ENCODE measurements at places on chromosomes 4 and X. TPM values are rescaled to one million over a fixed set of nuclear protein-coding genes. Genes with fewer than 3 reads are reported as not detected.
A peak's percentile ranks its signal among the peaks of the same experiment; 100 is the strongest.

GRCh38 chrX:22541926-22542325 is 269.2 kb downstream of the CBLL2 start:
- H3K27ac ChIP-seq: no peak overlapping the region
- no peaks in the 10 kb centered on the region for H3K4me1 ChIP-seq
- DNase-seq: no peak
- no peaks in the 10 kb centered on the region for H3K36me3 ChIP-seq

DNA sequence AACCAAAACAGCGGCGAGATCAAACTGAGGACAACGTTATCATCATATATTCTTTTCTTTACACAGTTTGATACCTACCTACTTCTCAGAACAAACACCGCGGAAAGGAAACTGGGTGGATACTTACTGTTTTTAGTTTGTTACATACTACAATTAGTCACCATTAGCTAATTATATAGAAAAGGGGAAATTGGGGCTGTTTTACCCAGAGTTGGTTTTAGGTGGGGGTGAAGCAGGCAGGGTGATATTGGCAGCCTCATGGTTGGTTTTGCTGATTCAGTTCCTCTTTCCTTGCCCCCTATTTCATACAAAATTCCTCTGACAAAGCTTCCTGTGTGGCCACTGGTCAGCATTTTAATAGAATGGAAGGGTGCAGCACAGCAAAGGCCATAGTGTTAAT is 77.8 kb downstream of the SORBS2 start:
- H3K4me3 ChIP-seq: no peak overlapping the region
- H3K27me3 ChIP-seq: no peaks in the 10 kb centered on the region
- H3K36me3 ChIP-seq: no peaks in the 10 kb centered on the region
- peak overlapping the region; percentile 53 for H3K27ac ChIP-seq
- no peak for DNase-seq
- peaks cover 60% of the 10 kb centered on the region for H3K4me1 ChIP-seq

XKRX gene
- 0.44 TPM for total RNA-seq

GRCh38 chrX:54920610-54921426 is at the start of gene TRO:
Gene TRO (plus strand): TSS chrX:54920824. CDS start chrX:54922247, 1,423 bp downstream.
- H3K4me3 ChIP-seq: peak within 1 kb of the TSS; percentile 35
- no peaks in the 10 kb centered on the region for H3K27me3 ChIP-seq
- no peaks in the 10 kb centered on the region for H3K36me3 ChIP-seq
- H3K4me1 ChIP-seq: no peaks in the 10 kb centered on the region

DNA sequence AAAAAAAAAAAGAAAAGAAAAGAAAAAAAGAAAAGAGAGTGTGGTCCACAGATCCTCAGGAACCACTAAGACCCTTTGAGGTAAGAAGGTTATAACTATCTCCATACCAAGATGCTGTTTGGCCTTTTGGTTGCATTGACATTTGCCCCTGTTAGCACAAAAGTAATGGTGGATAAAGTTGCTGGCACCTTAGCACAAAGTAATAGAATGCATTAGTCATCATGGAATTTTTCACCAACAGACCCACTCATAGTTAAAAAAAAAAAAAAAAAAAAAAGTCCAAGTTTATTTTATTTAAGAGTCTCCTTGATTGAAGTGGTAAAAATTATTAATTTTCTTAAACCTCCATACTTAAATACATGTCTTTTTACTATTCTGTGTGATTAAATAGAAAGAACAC is 78.4 kb upstream of the RBPJ start:
- no peak for DNase-seq
- no peaks in the 10 kb centered on the region for H3K27me3 ChIP-seq
- H3K27ac ChIP-seq: no peak overlapping the region
- no peak overlapping the region for H3K4me3 ChIP-seq

HTN3 gene
- not detected for total RNA-seq

TMEM31 gene
- total RNA-seq: not detected

GRCh38 chr4:108417923-108418322 is 202.5 kb upstream of the RPL34 start:
- no peak for DNase-seq
- H3K36me3 ChIP-seq: no peaks in the 10 kb centered on the region
- no peaks in the 10 kb centered on the region for H3K4me1 ChIP-seq
- no peaks in the 10 kb centered on the region for H3K27me3 ChIP-seq

GRCh38 chrX:115650916-115651315 is 89.9 kb downstream of the PLS3 start:
- DNase-seq: peak; percentile 13
- no peaks in the 10 kb centered on the region for H3K4me1 ChIP-seq
- no peak overlapping the region for H3K27ac ChIP-seq
- no peaks in the 10 kb centered on the region for H3K27me3 ChIP-seq
- H3K36me3 ChIP-seq: no peaks in the 10 kb centered on the region

DNA sequence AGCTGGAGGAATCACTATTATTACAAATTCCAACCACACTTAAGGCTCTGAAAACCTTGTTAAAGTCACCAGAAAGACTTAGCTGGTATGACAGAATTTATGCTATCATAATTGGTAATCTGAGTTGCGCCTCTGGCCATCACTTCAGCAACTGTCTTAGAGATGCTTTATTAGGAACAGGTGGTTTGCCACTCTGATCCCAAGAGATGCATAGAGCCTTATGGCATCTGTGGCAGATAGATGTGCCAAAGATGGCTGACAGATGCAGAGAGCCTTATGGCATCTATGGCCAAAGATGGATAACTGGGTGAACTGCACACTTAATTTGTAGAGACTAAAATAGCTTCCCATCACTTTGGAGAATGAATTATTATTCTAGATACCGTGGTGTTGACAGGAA is 32.3 kb upstream of the PLAC8 start:
- H3K4me1 ChIP-seq: no peaks in the 10 kb centered on the region

GRCh38 chrX:123993904-123994635 is 32.6 kb downstream of the STAG2 start:
- DNase-seq: no peak
- H3K36me3 ChIP-seq: no peaks in the 10 kb centered on the region
- H3K4me1 ChIP-seq: no peaks in the 10 kb centered on the region
- H3K27me3 ChIP-seq: no peaks in the 10 kb centered on the region
- no peak overlapping the region for H3K4me3 ChIP-seq

GRCh38 chrX:139734996-139735395 is 27.0 kb upstream of the MCF2 start:
- no peak for DNase-seq
- H3K27me3 ChIP-seq: no peaks in the 10 kb centered on the region
- H3K4me3 ChIP-seq: no peak overlapping the region

GRCh38 chr4:70902577-70903290 is 565 bp downstream of the MOB1B start:
- H3K36me3 ChIP-seq: no peaks in the 10 kb centered on the region
- no peaks in the 10 kb centered on the region for H3K27me3 ChIP-seq
- peak overlapping the region; percentile 68 for H3K4me3 ChIP-seq
- H3K4me1 ChIP-seq: peaks cover 4% of the 10 kb centered on the region
- H3K27ac ChIP-seq: peak overlapping the region; percentile 88

DNA sequence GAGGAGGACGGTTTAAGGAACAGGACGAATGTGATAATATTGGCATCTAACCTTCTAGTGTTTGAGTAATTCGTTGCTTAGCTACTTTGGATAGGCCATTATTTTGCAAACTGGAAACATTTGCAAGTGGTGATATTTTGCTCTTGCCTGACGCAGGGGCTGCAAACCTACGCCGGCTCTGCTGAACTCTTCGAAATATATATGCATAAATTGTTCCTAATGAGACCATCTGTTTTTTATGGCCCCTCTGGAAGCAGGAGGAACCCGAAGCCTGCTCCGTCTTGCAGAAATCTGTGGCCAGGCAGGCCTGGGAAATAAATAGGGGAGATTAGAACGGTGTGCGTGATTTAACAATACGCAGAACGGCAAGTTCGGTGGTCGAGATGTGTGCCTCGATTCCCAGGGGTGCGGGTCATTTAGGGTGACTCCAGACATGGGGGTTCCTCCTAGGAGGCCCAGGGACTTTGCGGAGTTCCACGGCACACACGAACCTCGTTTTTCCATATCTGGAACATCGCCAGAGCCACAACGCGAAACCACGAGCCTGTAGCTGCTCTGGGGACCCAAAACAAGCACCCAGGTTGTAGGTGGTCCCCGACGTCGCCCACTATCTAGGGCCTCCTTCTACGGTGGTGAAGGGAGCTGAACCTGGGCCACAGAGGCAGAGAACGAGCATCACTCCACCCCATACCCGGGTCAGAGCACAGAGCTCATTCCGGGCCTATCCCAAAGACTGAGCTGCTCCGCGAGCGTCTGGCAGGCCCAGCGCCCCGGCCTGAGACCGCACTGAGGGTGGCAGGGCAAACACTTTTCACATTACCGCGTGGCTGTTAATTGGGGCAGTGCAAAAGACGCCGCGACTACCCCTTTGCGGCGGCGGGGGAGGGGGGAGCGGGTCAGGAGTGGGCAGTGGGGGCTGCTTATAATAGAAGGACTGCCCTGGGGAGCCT is 89.7 kb downstream of the BCOR start:
- DNase-seq: no peak
- peaks cover 9% of the 10 kb centered on the region for H3K4me1 ChIP-seq
- H3K27me3 ChIP-seq: no peaks in the 10 kb centered on the region
- no peaks in the 10 kb centered on the region for H3K36me3 ChIP-seq
- H3K4me3 ChIP-seq: no peak overlapping the region

DNA sequence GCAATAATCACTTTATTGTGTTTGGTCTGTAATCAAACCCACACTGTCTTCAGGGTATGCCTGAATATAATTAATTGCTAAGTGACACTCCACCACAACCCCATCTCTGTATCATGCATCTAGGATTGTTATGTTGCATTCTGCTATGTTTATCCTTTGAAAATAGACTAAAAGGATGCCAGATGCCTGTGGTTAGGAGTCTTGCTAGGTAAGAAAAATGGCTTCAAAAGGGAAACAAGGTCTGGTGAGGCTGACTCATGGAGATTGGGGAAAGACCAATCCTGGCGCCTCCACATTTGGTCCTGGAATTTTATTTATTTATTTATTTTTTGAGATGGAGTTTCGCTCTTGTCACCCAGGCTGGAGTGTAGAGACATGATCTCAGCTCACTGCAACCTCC is 360.5 kb upstream of the SLC7A11 start:
- no peak overlapping the region for H3K4me3 ChIP-seq
- no peak overlapping the region for H3K27ac ChIP-seq
- no peaks in the 10 kb centered on the region for H3K4me1 ChIP-seq
- no peaks in the 10 kb centered on the region for H3K27me3 ChIP-seq
- no peaks in the 10 kb centered on the region for H3K36me3 ChIP-seq

GRCh38 chrX:151596282-151596681 is 32.8 kb downstream of the PASD1 start:
- H3K27me3 ChIP-seq: no peaks in the 10 kb centered on the region
- no peak for DNase-seq
- H3K4me3 ChIP-seq: no peak overlapping the region
- H3K27ac ChIP-seq: no peak overlapping the region
- H3K36me3 ChIP-seq: no peaks in the 10 kb centered on the region

ZNF185 gene
- total RNA-seq: 51.4 TPM

GRCh38 chrX:153794897-153795816 is 689 bp downstream of the SSR4 start:
- peak overlapping the region; percentile 56 for H3K27ac ChIP-seq
- H3K36me3 ChIP-seq: peaks cover 3% of the 10 kb centered on the region
- DNase-seq: no peak
- no peaks in the 10 kb centered on the region for H3K27me3 ChIP-seq

GRCh38 chr4:74891037-74891436 is 41.9 kb upstream of the PARM1 start:
- no peaks in the 10 kb centered on the region for H3K27me3 ChIP-seq
- H3K27ac ChIP-seq: no peak overlapping the region
- no peak for DNase-seq
- no peaks in the 10 kb centered on the region for H3K4me1 ChIP-seq
- H3K36me3 ChIP-seq: no peaks in the 10 kb centered on the region

- no peaks in the 10 kb centered on the region for H3K4me1 ChIP-seq
- H3K27ac ChIP-seq: no peak overlapping the region
- no peaks in the 10 kb centered on the region for H3K36me3 ChIP-seq
- DNase-seq: peak; percentile 18
Measured at GRCh38 chr4:121156822-121157769, 7.0 kb downstream of the TNIP3 start.

DNA sequence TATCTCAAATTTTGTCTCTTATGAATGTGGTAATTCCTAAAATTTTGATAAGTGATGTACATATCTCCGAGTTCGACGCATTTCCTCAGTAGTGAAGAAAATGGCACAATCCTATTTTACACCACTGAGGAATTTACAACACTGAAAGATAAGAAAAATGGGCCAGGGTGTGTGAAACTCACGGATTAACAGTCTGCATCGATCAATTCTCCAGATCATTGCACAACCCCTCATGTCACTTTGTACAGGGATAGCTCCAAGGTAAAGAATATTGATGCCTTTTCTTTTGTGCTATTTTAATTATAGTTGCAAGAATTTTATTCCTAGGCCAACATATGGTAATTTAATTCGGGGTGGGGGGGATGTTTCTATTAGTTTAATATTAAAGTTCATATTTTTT is 268.7 kb upstream of the VCX3A start:
- H3K27ac ChIP-seq: no peak overlapping the region
- H3K27me3 ChIP-seq: no peaks in the 10 kb centered on the region
- H3K36me3 ChIP-seq: no peaks in the 10 kb centered on the region
- H3K4me1 ChIP-seq: no peaks in the 10 kb centered on the region
- no peak for DNase-seq
- no peak overlapping the region for H3K4me3 ChIP-seq

FAM53A gene
- total RNA-seq: 17.5 TPM

PNMA5 gene
- not detected for total RNA-seq

GRCh38 chrX:133364196-133364595 is 51.1 kb downstream of the GPC4 start:
- no peak for DNase-seq
- H3K36me3 ChIP-seq: no peaks in the 10 kb centered on the region
- H3K4me3 ChIP-seq: no peak overlapping the region
- H3K27ac ChIP-seq: no peak overlapping the region

PRDM5 gene
- 49.9 TPM for total RNA-seq

GRCh38 chr4:60133375-60133774 is 1066.8 kb upstream of the ADGRL3 start:
- no peaks in the 10 kb centered on the region for H3K27me3 ChIP-seq
- H3K4me1 ChIP-seq: no peaks in the 10 kb centered on the region
- H3K36me3 ChIP-seq: no peaks in the 10 kb centered on the region
- H3K27ac ChIP-seq: no peak overlapping the region

GRCh38 chrX:153879741-153880439 is 6.1 kb downstream of the L1CAM start:
- no peak overlapping the region for H3K4me3 ChIP-seq
- H3K27me3 ChIP-seq: peaks cover 14% of the 10 kb centered on the region
- H3K36me3 ChIP-seq: no peaks in the 10 kb centered on the region
- H3K4me1 ChIP-seq: no peaks in the 10 kb centered on the region
- H3K27ac ChIP-seq: no peak overlapping the region

Data from thyroid gland (tissue), 4 donors.